IMR-90 (cell line): ENCODE measurements at places on chromosomes 1 and 21. TPM values are rescaled to one million over a fixed set of nuclear protein-coding genes. Genes with fewer than 3 reads are reported as not detected.

The DHRS3 gene
- total RNA-seq: 11.4 and 14.5 TPM in 2 replicates

The C1QB gene
- not detected in 2 replicates for total RNA-seq

The FCGR1A gene
- total RNA-seq: not detected in 2 replicates

The CADM3 gene
- not detected in 2 replicates for total RNA-seq

The OR10Z1 gene
- not detected in 2 replicates for total RNA-seq

The BEST4 gene
- total RNA-seq: not detected in 2 replicates

The ZFP69 gene
- total RNA-seq: 1.6 and 2.5 TPM in 2 replicates

The C1orf141 gene
- not detected in 2 replicates for total RNA-seq

The MCOLN3 gene
- total RNA-seq: not detected in 2 replicates

The OR2AK2 gene
- total RNA-seq: not detected in 2 replicates

The CD101 gene
- total RNA-seq: not detected in 2 replicates

The IKBKE gene
- total RNA-seq: 21.4 and 24.0 TPM in 2 replicates

The PTPN7 gene
- total RNA-seq: not detected in 2 replicates

The SAMD13 gene
- total RNA-seq: 0.36 and 0.56 TPM in 2 replicates

The AMY1C gene
- total RNA-seq: not detected in 2 replicates

The TNNI3K gene
- 0.28 and 0.90 TPM in 2 replicates for total RNA-seq

The KLHDC9 gene
- total RNA-seq: 0.18 TPM in 1 of 2 replicates, not detected in the other

The SLC66A1 gene
- total RNA-seq: 6.8 and 7.5 TPM in 2 replicates

The PLPPR4 gene
- 6.4 and 7.0 TPM in 2 replicates for total RNA-seq

The CRTC2 gene
- total RNA-seq: 1.9 and 2.7 TPM in 2 replicates

The KRTAP13-2 gene
- not detected in 2 replicates for total RNA-seq

The CD1D gene
- total RNA-seq: not detected in 2 replicates

The CYP4A11 gene
- not detected in 2 replicates for total RNA-seq

The CDK18 gene
- total RNA-seq: 0.18 and 0.28 TPM in 2 replicates

The IL10 gene
- not detected in 2 replicates for total RNA-seq

The TAL1 gene
- not detected in 2 replicates for total RNA-seq

The KRTAP11-1 gene
- not detected in 2 replicates for total RNA-seq

The ODR4 gene
- total RNA-seq: 9.7 and 14.2 TPM in 2 replicates

The PDZK1 gene
- total RNA-seq: 1.4 and 1.7 TPM in 2 replicates

The SPOCD1 gene
- 42.2 and 59.7 TPM in 2 replicates for total RNA-seq

The BCL2L15 gene
- under 0.01 TPM in 2 replicates for total RNA-seq

The ARHGAP29 gene
- 30.3 and 45.3 TPM in 2 replicates for total RNA-seq

The GOLT1A gene
- not detected in 2 replicates for total RNA-seq

The WNT3A gene
- total RNA-seq: not detected in 2 replicates

The KISS1 gene
- 7.2 and 11.7 TPM in 2 replicates for total RNA-seq

The BNIPL gene
- under 0.01 TPM in 1 of 2 replicates, not detected in the other for total RNA-seq

The AIM2 gene
- total RNA-seq: not detected in 2 replicates

The ATAD3C gene
- not detected in 2 replicates for total RNA-seq

The C21orf58 gene
- 2.5 and 2.7 TPM in 2 replicates for total RNA-seq
